ENCODE measurements at places on chromosomes 3 and 15. TPM values are rescaled to one million over a fixed set of nuclear protein-coding genes. Genes with fewer than 3 reads are reported as not detected.

Gene P2RY12
- not detected for total RNA-seq

GRCh38 chr3:79555655-79556054 is 212.1 kb downstream of the ROBO1 start:
- DNase-seq: no peak

Gene MYH15
- 0.17 TPM for total RNA-seq

DNA sequence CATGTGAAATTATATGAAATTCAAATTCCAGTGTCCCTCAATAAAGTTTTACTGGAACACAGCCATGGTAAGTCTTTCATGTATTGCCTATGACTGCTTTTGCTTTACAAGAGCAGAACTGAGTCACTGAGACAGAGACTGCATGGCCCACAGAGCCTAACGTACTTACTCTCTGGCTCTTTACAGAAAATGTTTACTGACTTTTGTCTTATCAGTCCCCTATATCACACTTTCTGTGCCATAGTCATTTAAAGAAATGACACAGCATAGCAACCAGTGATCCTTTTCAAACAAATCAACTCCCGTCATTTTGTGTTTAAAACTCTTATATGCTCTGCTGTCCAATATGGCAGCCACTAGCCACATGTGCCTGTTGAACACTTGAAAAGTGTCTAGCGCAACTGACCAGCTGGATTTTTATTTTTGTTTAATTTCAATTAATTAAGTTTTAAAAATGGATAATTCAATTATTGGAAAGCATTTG is 129.7 kb upstream of the CDIN1 start:
- no peak for DNase-seq

GRCh38 chr15:26358708-26359107 is 414.2 kb downstream of the GABRB3 start:
- DNase-seq: no peak

Gene RTP3
- total RNA-seq: not detected

Gene FEZF2
- total RNA-seq: not detected

DNA sequence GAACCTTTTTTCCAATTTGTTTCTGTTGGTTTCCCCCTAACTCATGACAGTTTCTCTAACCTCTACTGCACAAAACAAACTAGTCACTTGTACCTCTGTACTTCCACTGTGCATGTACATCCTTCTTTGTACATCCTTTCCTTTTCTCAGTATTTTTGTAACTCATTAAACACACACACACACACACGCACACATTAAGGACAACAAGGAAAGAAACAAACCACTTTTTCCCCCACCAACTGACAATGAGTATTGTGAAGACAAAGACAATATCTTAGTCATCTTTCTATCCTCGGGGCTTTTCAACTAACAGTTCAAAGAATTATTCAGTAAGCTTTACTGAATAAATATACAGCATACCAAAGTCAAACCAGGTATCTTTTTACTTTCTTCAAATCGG is 170.5 kb downstream of the VPS13C start:
- DNase-seq: no peak

- no peak for DNase-seq
These were observed 26.8 kb downstream of the SLITRK3 start for GRCh38 chr3:165169368-165169767.

GRCh38 chr3:161366094-161366493 is 5.2 kb downstream of the SPTSSB start:
- no peak for DNase-seq

- DNase-seq: no peak
These were observed 16.6 kb downstream of the ABHD6 start for GRCh38 chr3:58254144-58254543.

GRCh38 chr3:104673981-104674380 is 692.7 kb upstream of the ALCAM start:
- DNase-seq: no peak

DNA sequence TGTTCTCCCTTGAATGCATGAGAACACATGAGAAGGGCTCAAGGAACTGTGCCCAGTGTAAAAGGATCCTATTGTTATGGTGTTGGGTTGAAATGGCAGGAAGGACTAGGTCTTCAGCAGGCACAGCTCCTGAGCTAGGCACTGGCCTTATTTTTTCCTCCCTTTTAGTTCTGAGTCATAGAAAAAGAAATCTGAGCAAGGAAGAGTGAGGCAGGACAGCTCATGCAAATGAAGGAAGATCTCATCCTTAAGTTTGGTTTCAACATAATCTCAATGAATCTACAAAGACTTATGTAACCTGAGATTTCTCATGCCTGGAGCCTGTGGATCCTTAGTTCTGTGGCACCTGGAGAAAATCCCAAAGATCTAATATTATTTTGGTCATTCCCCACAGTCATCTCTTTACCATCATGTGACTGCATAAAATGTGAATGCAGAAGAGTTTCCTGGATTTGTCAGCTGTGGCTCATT is 188.6 kb upstream of the TBL1XR1 start:
- DNase-seq: peak; percentile 26

Gene RHOV
- total RNA-seq: 0.32 TPM

Gene CPNE9
- not detected for total RNA-seq

DNA sequence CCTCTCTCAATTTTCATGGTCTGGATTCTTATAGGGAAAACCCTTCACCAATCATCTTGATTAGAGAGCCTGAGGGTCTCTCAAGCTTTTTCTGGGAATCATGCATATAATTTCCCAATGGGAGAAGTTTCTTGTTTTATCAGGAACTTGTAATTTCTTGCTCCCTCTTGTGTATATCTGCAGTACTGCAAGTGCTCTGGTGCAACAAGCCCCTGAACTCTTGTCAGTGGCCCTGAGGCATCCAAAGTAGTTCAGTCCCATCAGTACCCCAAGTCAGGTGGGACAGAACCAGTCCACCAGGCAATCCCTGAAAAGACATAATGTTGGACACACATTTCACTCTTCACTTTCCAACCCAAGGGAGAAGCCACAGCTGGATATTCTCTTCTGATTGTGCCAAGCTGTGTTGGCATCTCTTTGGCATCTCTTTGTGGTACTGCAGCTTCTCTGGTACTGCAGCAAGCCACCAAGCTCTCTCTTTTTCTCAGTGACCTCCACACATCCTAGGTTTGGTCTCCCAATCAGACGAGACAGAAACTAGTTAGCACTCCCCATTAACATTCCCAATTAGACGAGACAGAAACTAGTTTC is 214.5 kb downstream of the ZIC4 start:
- DNase-seq: peak; percentile 71

Gene ATP13A4
- not detected for total RNA-seq

GRCh38 chr3:157220211-157220610 is 60.3 kb upstream of the CCNL1 start:
- DNase-seq: no peak

DNA sequence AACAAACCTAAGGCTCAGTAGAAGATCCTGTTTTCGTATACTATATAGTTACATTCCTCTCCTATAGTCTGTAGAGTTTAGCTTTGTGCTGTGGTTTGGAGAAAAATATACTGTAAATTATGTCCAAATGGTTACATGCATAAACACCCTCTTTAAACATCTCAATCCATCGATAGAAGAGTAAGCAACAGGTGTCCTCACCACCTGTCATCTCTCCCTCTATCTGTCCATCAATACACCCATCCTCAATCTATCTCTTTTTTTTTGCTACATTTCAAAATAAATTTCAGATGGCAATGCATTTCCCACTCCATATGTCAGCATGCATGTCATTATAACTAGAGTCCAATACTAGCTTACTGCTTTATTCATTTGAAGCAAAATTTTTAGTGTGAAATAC is 21.0 kb upstream of the GABRG3 start:
- DNase-seq: no peak

Gene TTC21A
- total RNA-seq: 2.1 TPM

- peak; percentile 48 for DNase-seq
These were observed at the start of gene BOC for GRCh38 chr3:113211330-113212149. BOC (plus strand) TSS chr3:113211557; CDS start chr3:113249803, 38,246 bp downstream.

Gene CDHR4
- not detected for total RNA-seq

- DNase-seq: no peak
These were observed 114.3 kb downstream of the DIPK2A start for GRCh38 chr3:144085964-144086363.

GRCh38 chr3:123272547-123272946 is 70.8 kb downstream of the SEC22A start:
- DNase-seq: peak; percentile 61

DNA sequence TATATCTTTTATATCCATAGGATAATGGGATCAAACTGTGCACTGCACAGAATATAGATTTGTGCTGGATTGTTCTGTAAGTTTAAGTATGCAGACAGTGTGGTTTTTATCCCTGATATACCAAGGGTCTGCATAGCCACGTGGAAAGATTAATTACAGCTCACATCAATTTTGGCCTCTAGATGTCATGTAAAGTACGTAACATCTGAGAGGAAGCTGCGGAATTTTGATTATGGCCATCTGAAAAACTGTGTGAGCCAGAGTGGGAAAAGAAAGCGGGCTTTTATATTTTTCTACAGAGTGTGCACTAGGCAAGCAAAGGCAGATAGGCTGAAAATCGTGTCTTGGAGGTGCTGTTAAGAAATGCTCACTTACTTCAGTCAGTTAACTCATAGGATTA is 562.7 kb downstream of the GBE1 start:
- DNase-seq: no peak

DNA sequence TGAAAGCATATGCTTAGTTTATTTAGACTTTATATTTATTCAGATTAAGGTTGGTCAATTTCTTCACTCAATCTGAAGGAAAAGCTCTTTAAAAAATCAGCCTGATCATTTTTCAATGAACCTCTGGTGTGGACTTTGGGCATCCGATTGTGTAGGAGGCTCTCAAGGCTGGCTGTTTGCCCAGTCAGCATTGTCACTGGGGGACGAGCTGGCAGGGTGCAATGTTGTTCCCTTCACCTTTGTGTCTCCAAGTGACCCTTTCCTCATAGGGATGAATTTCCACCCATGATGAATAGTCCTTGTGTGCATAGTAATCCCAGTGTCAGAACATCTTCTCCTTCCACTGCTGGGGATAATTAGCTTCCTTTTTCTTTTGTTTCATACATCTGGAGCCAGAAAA is 102.5 kb downstream of the CHRNA7 start:
- no peak for DNase-seq

GRCh38 chr3:89571707-89572106 is 464.3 kb downstream of the EPHA3 start:
- DNase-seq: no peak

DNA sequence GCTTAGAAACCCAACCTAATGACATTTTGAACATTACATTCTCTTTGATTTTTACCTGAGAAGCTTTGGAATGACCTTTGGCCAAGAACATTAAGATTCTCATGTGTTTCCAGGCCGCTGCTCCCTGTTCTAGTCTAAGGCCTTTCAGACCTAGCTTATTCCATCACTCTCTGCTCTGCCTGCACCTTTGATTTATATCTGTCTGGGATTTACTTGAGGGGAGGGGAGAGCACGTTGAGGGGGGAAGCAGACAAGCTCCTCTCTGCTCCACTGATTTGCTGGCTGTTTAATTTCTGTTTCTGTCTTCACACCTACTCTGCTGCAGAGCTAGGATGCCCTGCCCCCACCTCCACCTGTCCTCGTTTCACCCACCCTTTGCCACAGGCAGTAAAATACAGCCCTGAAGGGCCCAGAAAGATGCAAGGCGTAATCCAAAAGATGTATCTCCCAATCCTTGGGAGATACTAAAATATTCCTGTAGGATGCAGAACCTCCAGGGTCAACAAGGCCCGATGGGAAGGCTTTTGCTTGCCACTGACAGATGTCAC is 429.8 kb downstream of the EPHB1 start:
- no peak for DNase-seq

- DNase-seq: no peak
These were observed 78.2 kb downstream of the NEDD4 start for GRCh38 chr15:55915221-55915620.

DNA sequence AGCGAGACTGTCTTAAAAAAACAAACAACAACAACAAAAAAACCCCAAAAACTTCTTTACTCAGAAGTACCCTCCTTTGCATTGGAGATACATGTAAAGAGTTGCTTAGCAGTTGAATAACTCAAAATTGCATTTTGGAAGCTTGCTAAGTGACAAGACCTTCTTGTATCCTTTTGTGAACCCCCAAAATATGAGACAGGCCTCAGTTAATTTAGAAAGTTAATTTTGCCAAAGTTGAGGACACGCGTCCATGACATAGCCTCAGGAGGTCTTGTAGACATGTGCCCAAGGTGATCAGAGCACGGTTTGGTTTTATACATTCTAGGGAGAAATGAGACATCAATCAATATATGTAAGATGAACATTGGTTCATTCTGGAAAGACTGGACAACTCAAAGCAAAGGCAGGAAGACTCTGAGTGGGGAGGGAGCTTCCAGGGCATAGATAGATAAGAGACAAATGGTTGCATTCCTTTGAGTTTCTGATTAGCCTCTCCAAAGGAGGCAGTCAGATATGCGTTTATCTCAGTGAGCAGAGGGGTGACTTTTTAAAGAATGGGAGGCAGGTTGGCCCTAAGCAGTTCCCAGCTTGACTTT is 1.7 kb upstream of the ARF4 start:
- DNase-seq: no peak

DNA sequence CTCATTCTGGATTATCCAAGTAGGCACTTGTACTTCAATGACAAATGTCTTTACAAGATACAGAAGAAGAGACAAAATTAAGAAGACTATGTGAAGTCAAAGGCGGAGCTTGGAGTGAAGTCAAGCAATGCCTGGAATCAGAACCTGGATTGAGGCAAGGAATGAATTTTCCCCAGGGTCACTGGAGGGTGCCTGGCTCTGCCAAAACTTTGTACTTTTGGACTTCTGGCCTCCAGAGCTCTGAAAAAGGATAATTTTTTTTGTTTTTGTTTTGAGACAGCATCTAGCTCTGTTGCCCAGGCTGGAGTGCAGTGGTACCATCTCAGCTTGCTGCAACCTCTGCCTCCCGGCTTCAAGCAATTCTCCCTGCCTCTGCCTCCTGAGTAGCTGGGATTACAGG is 119.3 kb upstream of the AGBL1 start:
- DNase-seq: no peak

- no peak for DNase-seq
These were observed 351.0 kb downstream of the MCTP2 start for GRCh38 chr15:94582368-94582767.

- no peak for DNase-seq
These were observed 15.0 kb downstream of the HCN4 start for GRCh38 chr15:73353734-73354133.

DNA sequence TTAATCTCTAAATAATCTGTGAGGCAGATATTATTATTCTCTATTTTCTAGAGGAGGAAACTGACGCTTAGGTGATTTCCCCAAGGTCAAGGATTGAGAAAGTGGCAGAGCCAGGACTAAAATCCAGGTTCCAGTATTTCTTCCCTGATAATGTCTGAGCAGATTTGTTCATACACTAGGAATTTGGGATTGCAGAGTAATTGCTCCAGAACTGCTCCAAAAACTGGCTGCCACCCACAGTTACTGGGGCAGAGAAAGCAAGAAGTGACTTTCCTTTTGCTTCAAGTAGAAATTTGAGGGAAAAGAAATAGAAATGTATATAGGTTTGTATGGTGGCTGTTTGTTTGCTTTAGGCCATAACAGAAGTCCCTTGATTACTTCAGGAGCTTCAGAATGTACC is 60.6 kb downstream of the SLC12A8 start:
- DNase-seq: no peak

- DNase-seq: no peak
These were observed 19.2 kb upstream of the RAD18 start for GRCh38 chr3:8982509-8982908.

Data from HFFc6 (cell line).